Activated gamma-delta T cell treated with Interleukin-2 at 50 U/mL for 16 hours (primary cell): ENCODE measurements at places on chromosomes 7 and 10.

GRCh38 chr7:13724977-13725566 is 264.4 kb downstream of the ETV1 start:
- DNase-seq, result no peak

- no peak for DNase-seq
Observed at GRCh38 chr7:116805100-116805544, 57.3 kb upstream of the CAPZA2 start.

DNA sequence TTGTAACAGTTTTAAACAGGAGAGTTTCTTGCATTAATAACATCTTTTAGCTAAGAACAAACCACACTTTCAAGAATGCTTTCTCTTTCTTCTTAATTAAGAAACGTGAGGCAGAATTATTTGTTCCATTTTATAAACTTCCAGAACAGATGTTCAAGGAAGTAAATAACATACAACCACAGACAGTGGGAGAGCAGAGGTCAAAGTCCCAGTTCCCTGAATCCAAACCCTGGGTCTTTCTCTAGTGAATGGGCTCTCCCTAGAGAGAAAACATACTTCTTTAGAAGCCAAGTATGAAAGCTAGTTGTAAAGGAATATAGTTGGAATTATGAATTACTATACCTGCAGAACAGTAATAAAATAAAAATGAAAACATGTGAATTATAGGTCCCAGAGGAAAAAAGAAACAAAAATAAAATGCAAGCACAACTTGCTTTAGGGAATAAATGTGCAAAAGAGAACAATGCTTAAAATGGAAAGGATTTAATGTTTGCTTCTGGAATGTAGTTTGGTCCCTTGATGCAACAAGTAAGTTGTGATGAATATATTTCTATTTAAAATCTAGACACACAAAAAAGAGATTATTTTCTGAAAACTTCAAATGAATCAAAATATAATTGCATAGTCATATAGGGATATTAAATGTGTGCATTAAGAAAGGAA is 6.0 kb downstream of the OR6B1 start:
- no peak for DNase-seq

DNA sequence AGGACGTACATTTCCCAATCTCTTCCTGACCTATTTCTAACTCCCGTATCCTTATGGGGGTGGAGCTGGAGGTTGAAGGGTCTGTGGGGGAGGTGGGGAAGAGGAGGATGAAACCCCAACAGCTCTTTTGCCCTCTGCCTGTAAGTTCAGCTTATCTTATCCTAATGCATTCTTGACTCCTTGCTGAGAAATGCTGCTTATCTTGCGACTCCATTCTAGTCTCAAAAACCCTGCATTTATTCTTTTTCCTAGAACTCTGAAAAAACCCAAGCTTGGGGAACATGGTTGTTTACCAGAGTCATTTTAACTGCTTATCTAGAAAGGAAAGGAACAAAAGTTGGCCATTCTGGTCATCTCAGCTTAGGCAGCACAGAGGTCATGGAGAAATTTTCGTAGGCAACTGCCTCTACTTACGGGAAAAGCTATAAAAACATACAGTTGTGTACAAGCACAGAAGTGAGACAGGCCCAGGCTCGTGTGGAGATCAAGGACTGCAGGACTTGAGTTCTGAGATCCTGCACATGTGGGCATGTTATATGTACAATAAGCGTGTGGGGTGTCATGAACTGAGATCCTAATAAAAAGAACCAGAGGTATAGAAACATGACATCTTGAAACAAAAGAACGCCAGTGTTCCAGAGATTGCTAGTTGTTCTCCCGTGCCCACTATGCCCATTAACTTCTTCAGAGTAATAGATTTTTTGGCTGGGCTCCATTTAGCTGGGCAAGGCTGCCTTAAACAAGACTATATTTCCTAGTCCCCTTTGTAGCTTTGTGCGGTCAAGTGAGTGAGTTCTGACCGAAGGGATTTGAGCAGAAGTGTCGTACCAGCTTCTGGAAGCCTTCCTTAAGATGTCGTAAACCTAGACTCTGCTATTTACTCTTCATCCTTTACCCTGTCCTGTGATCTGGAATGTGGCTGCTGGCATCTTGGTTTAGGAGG is 9.6 kb downstream of the INMT start:
- DNase-seq, result no peak

DNA sequence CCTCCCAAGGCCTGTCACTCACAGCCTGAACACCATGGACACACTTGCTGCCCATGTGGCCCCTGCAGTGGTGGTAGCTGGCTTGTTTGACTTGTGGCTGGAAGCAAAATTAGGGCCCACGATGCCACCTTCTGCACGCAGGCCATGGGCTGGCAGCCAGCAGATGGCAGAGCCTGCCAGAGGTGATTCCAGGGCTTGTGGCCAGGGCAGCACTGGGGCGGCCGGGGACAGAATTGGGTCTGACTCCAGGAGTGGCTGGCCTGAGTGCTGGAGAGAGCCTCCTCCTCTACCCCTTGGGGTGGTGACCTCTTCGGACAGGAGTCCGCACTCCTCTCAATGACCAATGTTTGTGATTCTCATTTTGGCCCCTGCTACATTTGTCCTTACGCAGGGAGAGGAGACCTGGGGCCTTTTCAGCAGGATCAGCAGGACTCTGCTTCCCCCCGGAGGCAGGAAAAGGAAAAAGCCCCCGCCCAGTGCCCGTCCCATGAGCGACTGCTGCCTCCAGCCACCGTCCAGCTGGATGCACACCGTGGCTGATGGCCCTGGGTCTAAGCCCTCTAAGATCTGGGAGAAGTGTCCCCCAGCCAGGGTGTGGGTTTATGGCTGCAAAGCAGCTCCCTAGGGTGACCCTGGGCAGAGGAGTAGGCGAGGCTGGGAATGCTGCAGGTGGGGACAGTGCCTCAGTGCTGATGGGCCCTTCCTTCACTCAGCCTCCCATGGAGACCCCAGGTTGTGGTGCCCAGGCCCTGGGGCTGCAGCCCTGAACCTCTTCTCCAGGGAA is 26.5 kb downstream of the DNAJB12 start:
- DNase-seq, result no peak

- no peak for DNase-seq
Observed at GRCh38 chr7:78130446-78131215, 332.1 kb downstream of the PHTF2 start.

- DNase-seq, result no peak
Observed at GRCh38 chr7:144670218-144670617, 165.6 kb downstream of the TPK1 start.

GRCh38 chr7:2321020-2321419 is 6.8 kb upstream of the SNX8 start:
- DNase-seq, result no peak

DNA sequence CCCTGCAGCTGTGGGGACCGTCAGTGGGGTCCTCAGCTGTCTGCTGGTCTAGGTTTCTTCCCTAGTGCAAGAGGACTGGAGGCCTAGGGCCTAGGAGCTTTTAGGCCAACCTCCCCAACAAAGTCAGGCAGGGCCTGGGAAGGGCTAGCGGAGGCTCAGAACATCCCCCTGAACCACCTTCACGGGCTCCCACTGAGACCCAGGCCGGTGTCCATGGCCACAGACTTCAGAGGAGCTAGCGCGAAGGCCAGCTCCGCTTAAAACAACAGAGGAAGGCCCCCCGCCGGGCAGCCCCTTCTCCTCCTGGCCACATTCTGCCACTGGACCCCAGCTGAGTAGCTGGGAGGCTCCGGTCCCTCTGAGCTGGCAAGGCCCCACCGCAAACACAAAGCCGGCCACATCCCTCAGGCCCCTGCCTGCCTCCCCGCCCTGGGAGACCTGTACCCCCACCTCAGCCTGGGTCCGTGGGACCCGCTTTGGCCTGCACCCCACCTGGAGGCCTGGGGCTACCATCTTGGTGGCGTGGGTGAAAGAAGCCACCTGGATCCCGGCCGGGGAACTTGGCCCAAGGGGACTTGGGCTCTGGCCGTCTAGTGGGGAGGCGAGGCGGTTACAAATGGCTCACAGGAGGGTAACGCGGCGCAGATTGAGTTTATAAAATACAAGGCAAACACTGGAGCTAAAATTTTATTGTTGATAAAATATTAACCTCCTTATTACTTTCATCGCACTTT is 5.4 kb upstream of the UNCX start:
- DNase-seq, result no peak

GRCh38 chr7:22771194-22771871 is 44.3 kb downstream of the IL6 start:
- no peak for DNase-seq

- no peak for DNase-seq
Observed at GRCh38 chr10:12387561-12388210, 38.3 kb downstream of the CAMK1D start.

DNA sequence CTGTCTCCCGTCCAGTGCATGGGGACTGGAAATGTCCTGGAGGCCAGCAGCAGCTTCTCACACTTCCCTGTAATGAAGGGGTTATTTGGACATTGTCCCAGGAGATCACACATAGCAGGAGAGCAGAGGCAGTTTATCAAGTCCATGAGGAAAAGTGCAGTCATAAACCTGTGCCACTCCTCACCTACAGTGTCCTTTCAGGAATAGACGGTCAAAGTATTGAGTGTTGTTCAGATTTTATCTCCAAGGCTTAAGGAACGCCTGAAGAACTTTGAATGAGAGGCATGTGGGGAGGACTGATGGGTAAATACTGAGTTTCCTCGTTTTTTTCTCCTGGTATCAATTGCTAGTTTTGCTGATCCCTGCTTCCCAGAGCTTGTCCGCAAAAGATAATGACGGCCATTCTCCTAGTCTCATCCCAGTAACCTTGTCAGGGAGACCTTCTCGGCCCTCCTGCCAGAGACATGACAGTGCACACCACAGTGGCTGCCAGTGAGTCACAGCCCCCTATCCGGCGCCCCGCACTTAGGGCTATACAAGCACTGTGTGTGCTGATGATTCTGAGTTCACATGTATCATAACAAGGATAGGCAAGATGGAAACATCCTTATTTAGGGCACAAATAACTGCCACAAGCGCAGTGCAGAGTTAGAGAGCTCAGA is 495.5 kb upstream of the MGMT start:
- no peak for DNase-seq

DNA sequence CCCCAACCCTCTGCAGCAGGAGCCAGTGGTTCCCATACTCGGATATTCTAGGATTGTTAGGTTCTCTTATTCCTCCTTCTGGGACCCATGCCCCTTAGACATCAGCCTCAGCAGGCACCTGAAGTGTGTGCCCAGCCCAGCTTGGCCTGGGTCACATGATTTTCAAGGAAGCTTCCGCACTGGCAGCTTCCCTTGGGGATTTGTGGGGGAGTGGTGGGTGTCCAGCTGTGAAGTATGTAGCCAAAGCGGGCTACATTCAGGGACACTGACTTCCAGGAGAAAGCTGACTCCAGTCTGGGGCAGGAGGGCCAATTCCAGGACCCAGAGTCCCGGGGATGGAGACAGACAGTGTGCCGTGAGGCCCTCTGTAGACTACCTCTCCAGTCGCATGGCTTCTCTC is 1.3 kb downstream of the LDB1 start:
- no peak for DNase-seq

GRCh38 chr7:151342102-151342646 is 562 bp downstream of the NUB1 start:
- DNase-seq, result no peak

- DNase-seq, result no peak
Observed at GRCh38 chr7:96161897-96162296, 160.0 kb downstream of the SLC25A13 start.

GRCh38 chr7:519484-520390 is at the start of gene PDGFA:
Gene PDGFA (minus strand): TSS chr7:519846. CDS start chr7:519001, 845 bp downstream.
- DNase-seq, result no peak

- no peak for DNase-seq
Observed at GRCh38 chr7:115763347-115763746, 267.2 kb downstream of the TFEC start.

DNA sequence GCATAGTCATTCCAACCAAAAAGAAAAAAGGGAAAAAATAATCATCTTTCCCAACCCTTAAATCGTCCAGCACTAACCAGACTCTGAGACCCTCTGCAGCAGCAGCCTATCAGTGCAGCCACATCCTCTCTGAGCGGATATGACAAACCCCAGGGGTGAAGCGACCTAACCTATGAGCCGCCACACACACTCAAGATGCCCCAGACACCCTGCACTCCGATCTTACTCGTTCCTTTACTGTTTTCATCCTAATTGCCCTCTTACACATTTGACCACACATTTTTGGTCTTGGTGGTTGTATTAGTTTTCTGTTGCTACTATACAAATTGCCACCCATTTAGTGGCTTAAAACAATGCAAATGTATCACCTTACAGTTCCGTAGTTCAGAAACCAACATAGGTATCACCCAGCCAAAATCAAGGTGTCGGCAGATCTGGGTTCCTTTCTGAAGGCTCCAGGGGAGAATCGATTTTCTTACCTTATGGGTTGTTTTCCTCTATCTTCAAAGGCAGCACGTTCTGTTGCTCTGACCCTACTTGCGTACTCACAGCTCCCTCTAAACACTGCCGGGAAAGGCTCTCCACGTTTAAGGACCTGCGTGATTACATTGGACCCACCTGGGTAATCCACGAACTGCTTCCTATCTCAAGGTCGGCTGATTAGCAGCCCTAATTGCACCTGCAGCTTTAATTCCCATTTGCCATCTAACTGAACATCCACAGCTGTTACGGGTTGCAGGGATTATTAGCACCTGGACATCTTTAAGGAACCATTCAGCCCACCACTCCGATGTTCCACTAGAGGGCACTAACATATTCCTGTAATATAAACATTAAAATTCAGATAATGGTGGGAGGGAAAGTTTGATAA is 37.3 kb upstream of the PRSS1 start:
- DNase-seq, result peak; percentile 49

DNA sequence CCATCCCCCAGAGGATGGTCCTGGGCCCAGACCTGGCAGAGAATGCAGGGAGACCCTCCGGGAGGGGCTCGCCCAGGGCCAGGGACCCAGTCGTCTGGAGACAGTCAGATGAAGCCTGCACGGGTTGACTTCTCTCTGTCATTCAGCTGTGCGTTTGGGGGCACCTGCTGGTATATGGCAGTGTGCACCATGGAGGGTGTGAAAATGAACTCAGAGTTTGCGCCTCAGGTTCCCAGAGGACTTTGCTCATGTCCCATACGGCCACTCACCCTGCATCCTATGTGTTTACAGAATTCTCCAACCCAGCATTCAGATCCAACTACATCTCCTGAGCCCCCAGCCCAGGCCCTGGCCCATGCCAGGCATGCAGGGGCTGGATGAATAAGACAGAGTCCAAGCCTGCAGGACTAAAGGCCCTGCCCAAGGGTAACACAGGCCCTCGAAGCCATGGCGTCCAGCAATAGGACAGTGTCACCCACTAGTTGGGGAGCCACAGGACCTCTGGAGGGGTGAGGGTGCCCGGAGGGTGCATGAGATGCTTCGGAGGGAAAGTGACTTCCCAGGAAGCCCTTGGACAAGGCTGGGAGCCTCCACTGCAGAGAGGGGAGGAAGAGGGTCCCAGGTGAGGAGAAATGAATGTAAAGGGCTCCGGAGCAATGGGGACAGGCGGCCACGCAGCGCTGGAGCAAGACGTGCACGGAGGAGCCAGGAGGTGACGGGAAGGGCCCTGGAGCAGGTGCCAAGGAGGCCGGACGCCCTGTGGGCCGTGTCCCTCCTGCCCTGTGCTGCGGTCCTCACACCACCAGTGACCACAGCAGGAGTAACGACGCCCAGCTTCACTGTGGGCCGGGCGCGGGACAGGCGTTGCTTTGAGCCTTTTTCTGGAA is 36.3 kb downstream of the CALML3 start:
- no peak for DNase-seq

DNA sequence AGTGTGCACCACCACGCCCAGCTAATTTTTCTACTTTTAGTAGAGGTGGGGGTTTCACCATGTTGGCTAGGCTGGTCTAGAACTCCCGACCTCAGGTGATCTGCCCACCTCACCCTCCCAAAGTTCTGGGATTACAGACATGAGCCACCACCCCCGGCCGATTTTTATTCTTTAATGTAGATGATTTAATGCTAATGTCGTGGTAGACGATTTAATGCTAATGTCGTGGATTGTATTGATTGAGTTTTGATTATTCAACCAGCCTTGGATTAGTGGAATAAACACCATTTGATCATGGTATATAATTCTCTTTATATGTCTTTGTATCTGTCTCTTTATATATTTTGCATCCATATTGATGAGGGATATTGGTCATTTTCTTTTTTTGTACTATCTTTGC is 52.6 kb downstream of the OGDH start:
- no peak for DNase-seq
